RPMI7951 (cell line): ENCODE measurements at places on chromosomes 11 and 22. TPM values are rescaled to one million over a fixed set of nuclear protein-coding genes. Genes with fewer than 3 reads are reported as not detected.

- peak; percentile 32 for DNase-seq
These were observed 73.0 kb downstream of the MICAL3 start for GRCh38 chr22:17951315-17951714.

GRCh38 chr11:20712912-20713311 is 43.5 kb downstream of the NELL1 start:
- DNase-seq: no peak

GRCh38 chr11:47485107-47485506 is 36.2 kb upstream of the RAPSN start:
- no peak for DNase-seq

- no peak for DNase-seq
These were observed 4.6 kb downstream of the C11orf54 start for GRCh38 chr11:93746101-93746500.

DNA sequence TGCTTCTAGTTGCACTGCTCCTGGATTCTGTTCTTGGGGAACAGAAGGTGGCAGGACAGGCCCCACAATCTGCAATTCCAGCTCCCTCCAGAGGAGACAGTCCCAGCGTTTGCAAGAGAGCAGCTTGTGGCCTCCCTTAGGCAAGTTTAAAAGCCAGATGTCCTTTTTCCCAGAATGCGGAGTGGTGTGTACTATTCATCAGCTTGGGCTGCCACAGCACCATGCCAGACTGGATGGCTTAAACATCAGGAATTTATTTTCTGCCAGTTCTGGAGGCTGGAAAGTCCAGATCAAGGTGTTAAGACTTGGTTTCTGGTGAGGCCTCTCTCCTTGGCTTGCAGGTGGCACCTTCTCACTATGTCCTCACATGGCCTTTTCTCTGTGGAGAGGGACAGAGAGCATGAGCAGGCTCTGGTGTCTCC is 11.7 kb downstream of the MIAT start:
- DNase-seq: peak; percentile 65

DNA sequence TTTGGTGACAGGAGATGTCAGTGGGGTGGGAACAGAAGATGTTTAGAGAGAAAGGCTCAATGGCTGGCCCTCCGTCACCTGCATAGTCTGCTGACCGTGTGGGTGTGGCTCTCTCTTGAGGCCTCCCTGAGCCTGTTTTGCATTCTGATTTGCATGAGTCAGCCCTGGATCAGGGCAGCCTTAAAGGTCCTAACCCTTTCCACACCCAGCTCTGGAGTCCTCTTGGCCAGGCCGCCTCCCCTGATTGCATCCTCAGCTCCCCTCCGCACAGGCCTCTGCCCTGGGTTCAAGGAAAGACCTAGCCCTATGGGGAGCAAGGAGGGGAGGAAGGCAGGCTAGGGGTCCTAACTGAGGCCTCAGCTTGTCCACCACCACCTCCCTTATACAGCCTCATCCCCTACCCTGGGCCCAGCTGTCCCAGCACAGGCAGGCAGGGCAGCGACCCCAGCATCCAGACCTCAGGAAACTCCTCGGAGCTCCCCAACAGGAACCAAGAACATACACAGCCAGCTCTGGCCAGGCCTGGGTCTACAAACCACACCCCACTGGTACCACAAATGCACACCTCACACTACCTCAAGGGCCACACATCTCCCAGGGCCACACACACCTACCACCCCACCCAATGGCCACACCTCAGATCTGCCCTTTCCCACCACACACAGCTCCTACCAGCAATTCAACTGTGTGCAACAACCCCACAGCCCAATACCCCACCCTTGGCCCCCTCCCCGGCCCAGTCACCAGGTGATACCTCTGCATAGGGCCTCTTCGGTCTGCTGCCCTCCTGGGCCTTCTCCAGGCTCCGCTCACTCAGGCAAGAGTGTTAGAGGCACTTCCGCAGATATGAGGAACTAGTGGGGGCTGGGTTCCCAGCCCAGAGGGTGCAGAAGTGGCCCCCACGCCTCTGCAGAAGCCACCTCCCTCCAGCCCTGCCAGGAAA is 13.7 kb downstream of the ARAP1 start:
- peak; percentile 19 for DNase-seq

- no peak for DNase-seq
These were observed 18.9 kb downstream of the TPST2 start for GRCh38 chr22:26570864-26571525.

- DNase-seq: no peak
These were observed 21.2 kb downstream of the TTC28 start for GRCh38 chr22:28658448-28658847.

DNA sequence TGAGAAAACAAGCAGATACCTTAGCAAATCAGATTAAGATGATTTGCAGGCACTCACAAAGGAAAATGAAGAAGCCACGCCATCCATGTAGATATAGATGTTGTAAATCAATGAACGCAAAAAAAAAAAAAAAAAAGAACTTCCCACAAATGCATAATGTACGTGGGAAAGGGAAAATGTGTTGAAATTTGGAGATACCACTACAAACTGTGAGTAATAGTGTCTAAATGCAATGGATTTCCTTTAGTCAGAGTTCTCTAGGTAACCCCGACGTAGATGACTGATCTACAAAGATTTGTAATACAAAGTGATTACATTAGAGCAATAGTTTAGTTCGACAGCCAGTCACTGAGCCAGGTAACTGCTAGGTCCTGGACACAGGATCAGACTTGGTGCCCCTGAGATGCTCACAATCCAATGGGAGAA is 783 bp upstream of the ANKRD54 start:
- no peak for DNase-seq

- DNase-seq: no peak
These were observed 13.8 kb downstream of the TSPAN32 start for GRCh38 chr11:2315395-2316168.

DNA sequence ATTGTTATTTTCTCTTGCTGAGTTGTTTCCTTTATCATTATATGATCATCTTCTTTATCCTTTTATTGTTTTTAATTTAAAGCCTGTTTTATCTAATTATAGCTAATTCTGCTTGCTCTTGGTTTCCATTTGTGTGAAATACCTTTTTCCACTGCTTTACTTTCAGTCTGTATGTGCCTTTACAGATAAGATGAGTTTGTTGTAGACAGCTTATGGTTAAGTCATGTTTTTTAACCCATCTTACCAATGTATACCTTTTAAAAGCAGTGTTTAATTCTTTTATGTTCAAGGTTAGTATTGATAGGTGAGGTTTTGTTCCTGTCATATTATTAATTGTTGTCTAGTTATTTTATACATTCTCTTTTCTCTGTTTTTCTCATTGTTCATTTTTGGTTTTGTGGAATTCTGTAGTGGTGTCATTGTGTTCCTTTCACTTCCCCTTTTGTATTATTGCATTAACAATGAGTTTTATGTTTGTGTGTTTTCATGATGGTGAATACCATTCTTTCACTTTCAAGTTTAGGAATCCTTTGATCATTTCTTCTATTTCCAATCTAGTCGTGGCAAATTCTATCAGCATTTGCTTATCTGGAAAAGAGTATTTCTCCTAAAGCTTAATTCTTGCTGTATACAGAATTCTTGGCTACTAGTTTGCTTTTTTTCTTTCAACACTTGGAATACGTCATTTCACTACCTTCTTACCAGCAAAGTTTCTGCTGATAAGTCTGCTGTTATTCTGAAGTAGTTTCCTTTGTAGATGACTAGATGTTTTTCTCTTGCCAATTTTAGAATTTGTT is 21.8 kb downstream of the OR5AN1 start:
- no peak for DNase-seq

GRCh38 chr11:63534076-63534475 is 2.5 kb upstream of the PLAAT4 start:
- DNase-seq: no peak

DNA sequence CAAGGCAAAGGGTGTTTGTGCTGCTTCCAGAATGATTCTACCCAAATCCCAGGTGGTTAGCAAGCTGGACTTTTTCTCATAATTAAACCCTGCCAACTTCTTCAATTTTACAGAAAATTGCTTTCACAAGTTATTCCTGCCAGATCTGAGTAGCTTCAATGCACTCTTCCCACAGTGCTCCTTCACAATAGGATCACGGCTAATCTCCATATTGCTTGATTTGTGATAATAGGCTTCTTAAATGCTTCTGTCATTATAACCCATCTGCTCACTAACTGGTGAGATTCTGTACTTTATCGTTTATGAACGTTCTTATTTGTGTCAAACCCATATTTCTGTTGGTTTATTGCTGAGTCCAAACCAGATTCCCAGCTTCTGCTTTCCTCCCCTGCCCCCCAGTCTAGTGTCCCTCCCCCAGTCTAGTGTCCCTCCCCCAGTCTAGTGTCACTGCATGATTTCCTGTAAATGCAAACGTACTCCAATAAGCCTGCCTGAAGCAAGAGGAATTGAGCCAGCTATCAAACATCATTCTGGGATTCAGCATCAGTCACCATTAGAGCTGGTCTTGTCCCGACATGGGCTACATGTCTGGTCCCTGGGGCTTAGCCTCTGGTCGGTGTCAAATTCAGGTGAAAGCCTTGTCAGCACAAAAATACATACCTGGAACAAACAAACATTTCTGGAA is 14.0 kb downstream of the MMP3 start:
- DNase-seq: no peak

GRCh38 chr11:1729692-1730011 is 20.7 kb downstream of the IFITM10 start:
- peak; percentile 61 for DNase-seq

GRCh38 chr22:35250156-35250555 is 7.1 kb upstream of the HMGXB4 start:
- DNase-seq: no peak

DNA sequence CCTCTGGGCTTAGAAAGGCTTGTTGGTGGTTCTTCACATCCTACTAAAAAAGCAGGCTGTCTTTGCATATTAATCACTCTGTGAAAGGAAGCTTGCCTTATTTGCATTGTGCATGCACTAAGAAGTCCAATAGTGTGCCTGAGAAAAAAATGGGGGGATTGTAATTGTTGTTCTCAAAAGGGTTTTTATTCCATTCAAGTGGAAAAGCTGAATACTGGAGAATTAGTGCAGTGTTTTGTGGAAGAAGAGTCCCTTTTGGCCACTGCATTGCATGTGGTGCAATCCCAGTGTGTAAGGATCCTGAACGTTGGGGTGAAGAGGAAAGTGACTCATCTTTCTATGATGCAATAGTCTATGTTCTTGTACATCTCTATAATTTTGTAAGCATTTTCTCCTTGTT is 16.5 kb downstream of the NCAM1 start:
- DNase-seq: peak; percentile 88

The AIFM3 gene
- total RNA-seq: 0.39 TPM in 1 of 2 replicates, not detected in the other

The SLC2A11 gene
- total RNA-seq: 32.1 and 39.5 TPM in 2 replicates

The OR8D4 gene
- total RNA-seq: not detected in 2 replicates

The RAPSN gene
- total RNA-seq: not detected in 2 replicates

The VPREB1 gene
- total RNA-seq: not detected in 2 replicates

The THAP12 gene
- 56.9 and 69.9 TPM in 2 replicates for total RNA-seq

The C11orf86 gene
- not detected in 2 replicates for total RNA-seq

The DERL3 gene
- total RNA-seq: 1.9 and 4.2 TPM in 2 replicates
